Renal pelvis (tissue), 12 donors: ENCODE measurements at places on chromosomes 2 and 18.
A peak's percentile ranks its signal among the peaks of the same experiment; 100 is the strongest.

- DNase-seq = no peak
Observed at GRCh38 chr2:206408323-206409320, 34.7 kb upstream of the ADAM23 start.

DNA sequence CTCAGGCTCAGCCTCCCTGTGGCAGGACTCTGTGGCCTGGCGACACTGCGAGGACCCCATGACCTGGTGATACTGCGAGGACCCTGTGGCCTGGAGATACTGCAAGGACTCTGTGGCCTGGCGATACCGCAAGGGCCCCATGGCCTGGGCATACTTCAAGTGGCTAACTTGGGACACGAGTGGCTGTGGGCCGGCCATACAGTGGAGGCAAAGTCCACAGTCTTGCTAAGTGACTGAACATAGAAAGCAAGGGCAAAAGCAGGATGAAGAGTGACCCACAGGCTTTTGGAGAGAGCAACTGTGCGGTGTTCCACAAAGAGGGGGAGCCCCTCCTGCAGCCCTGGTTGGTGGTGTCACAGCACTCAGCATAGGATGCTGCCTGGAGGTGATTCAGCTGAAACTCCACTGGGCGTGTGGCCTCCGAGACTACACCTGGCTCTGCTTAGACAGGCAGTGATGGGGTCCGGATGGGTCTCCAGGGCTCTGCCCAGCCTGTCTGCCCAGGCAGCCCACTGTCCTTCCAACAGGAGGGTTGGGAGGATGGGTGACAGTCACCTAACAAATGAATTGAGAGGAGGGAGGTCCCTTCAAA lies 691.0 kb upstream of the HS6ST1 start:
- DNase-seq = no peak

DNA sequence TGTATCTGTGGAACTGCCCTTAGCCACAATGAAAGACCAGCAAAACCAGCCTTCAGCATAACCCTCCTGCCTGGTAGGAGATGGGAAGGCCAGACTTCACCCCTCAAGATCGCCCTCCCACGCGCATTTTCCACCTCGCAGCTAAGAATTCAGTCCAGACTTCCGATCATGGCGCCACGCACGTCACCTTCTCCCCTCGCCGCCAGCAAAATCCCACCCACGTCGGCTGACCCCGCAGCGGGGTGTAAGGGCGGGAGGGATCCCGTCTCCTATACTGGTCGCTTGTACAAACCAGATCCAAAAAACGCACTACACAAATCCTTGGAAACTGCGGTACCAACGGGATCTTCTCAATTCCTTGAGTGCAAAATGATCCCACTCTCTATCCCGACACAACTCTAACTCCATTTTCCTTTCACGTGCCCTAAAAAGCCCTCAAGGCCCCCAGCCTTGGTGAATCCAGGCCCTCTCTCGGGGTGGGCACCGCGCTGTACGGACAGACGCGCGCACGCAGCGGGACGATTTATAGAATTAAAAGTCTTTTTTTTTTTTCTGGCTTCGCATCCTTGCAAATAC lies 1.0 kb upstream of the BMPR2 start:
- DNase-seq = peak; percentile 85

GRCh38 chr2:80469428-80469827 lies 164.9 kb upstream of the LRRTM1 start:
- DNase-seq = no peak
